ENCODE measurements at places on chromosomes 6 and 20.

DNA sequence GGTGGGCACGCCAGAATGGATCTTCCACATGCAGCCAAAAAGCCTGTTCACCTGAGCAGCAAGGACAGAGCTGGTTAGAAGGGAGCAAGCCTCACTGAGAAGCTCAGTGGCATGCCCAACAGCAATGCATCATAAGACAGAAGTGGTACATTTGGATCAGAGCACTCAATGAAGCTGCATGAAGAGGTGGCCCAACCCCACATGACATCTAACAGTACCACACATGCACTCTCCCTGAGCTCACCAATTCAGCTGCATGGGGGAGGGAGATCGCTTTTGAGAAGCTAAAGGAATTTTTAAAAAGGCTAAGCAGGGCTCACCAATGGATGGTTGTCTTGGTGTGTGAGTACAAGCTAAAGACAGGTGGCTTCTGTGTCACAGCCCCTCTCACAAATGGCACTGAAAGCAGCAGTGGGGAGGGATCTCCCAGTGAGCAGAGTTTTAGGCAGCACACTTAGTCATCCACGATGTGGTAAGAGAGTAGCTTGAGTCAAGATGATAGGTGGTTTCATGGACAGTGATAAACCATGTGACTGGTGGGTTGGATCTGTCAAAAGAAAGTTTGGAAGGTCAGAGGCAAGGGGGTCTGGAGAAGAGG is 166.6 kb upstream of the TAB2 start:
- no peak for DNase-seq

DNA sequence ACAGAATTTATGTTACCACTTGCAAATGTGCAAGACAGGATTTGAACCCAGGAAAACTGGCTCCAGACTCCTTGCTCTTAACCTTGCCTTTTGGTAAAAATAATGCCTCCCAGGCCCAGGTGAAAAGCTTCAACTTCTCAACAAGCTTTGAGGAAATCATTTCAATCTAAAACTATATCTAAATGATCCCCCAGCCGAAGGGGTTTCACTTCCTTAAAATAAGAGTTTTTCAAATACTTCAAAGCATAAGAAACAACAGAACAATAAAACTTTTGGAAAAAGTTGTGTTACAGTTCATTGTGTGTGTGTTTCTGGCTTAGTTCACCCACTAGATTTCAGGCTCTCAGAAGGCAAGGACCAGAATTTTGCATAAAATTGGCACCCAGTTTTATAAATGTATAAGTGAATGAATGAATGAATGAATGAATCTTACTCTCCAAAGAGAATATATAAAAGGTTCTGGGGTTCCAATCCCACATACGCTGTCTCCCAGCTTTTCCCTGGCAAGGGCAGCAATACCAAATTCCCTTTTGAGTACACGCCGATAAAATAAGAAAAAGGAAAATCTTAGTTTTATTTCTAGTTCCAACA is 5.4 kb downstream of the OR2H2 start:
- no peak for DNase-seq

DNA sequence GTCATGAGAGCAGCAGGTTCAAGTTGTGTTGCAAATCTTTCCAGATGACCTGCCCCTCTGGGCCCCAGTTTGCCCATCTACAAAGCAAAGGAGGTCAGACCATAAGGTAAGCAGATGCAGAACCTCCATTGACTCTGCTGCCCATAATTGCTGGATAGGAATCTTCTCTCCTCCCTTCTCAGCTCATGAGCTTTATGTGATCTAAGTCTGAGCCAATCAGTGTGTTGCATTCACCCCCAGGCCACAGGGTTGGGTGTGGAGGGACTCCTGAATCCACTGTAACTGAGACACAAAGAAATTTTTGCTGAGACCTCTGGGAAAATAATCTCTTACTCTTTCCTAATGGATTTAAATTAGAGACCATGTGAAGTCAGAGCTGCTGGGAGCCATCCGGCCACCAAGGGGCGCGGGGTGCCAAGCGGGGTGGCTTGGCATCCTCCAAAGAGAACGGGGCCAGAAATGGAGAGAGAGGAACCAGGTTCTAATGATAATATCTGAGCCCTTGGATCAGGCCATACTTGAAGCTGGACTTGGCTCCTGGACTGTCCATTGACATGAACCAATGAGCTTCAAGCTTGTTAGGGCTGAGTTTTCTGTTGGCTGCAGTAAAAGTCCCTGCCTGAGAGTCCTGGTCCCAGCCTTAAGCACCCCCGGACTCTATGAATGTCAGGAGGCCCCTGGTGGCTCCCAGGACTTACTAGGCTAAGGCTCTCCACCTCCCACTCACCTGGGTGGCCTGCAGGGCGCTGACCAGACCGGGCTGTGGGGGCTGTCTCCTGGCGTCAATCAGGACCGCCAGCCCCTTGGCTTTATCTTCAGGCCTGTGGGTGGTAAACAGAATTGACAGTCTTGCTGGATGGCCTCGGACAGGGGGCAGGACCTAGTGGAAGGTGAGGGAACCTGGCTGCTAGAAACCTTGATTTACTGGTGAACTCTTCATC is 32.8 kb downstream of the KIAA1755 start:
- DNase-seq, result no peak

GRCh38 chr6:26140254-26140966 is 53.2 kb downstream of the HFE start:
- no peak for DNase-seq

GRCh38 chr20:31722257-31723068 is at the start of gene BCL2L1:
TSS of gene BCL2L1 (minus strand) at chr20:31722868. CDS start at chr20:31722218, 650 bp downstream.
- DNase-seq, result peak; percentile 47

GRCh38 chr6:163354761-163355425 is 59.6 kb upstream of the QKI start:
- DNase-seq, result no peak

DNA sequence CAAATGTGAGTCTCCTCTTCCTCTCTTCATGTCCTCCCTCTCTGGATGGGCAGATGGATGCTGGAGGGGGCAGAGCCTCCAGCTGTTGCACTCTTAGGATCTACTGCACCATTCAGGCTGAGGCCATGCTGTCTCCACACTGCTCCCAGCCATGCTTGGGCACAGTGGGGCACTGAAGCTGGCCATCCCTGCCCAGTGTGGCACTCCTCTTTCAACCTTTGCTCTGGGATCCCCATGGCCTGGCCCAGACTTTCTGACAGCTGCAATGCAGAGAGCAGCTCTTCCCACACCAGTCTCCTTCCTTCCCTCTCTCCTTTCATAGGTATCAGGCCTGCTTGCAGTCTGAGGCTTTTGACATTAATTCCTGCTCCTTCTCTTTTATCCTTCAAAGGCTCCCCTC is 9.3 kb downstream of the KCNK17 start:
- DNase-seq, result no peak

DNA sequence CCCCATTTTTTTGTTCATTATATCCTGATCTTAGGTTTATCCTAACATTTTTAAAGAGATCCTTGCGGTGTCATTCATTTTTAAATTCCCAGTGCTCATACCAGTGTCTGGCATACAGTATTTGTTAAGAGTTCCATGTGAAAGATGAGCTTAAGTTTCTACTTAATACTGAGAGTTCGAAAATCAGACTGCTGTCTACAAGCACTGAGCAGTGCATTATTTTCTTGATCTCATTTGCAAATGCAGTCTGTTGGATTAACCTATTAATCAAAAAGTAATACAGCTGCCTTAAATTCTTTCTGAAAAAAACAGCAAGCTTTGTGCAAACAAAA is 663 bp downstream of the COQ3 start:
- DNase-seq, result no peak

DNA sequence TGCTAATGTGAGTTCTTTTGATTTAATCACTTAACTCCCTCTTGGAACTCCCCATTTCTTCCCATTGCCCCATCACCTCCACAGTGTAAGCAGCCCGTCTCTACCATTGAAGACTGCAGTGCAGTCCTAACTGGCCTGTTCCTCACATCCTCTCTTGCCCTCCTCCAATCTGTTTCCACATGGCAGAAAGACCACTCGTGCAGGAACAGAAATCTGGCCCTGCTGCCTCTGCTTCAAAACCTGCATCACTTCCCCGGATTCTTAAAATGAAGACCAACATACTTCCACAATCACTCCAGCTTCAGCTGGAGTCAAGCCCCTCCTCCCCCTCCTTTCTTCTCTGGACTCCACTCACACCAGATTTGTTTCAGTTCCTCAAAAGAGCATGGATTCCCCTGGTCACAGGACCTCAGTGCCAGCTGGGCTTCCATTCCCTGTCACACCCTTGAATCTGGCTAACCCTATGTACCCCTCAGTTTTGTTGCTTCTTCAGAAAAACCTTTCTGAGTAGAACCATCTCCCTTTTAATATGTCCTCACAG is 802.3 kb downstream of the MAFB start:
- no peak for DNase-seq

DNA sequence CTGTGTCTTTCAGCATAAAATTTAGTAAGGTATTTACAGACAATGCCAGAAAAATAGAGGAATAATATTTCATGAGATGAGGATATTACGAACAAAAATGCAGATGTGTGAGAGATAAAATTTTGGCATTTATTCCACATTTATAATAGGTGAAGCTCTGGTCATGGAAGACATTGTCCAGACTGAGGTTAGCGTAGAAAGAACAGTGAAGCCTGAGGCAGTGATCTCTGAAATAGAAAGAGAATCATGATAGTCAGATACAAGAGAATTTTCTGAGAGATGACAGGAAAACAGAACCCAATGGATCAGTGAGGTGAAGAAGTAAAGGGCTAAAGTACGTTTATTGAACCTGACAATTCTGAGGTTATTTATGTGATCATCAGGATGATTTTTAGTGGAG is 1155.9 kb upstream of the GJE1 start:
- no peak for DNase-seq

- DNase-seq, result no peak
These were observed 3.3 kb downstream of the RIN2 start for GRCh38 chr20:19761326-19761725.

DNA sequence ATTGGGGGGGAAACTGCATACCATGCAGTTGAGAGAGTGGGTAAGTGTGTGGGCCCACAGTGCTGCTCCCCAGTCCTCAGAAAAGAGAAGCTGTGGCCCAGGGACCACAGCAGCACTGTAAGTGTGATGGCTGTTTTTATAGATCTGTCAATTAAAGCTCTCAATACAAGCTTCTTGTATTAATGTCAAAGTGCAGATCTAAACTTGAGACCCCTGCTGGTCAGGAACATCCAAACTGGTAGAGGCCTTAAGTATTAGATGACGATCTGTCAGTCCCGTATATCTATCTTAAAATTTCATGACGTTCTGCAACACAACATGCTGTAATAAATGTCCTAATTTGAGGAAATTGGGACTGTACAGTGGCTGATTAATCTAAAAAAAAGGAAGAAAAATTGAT is 74.8 kb downstream of the TULP4 start:
- no peak for DNase-seq

DNA sequence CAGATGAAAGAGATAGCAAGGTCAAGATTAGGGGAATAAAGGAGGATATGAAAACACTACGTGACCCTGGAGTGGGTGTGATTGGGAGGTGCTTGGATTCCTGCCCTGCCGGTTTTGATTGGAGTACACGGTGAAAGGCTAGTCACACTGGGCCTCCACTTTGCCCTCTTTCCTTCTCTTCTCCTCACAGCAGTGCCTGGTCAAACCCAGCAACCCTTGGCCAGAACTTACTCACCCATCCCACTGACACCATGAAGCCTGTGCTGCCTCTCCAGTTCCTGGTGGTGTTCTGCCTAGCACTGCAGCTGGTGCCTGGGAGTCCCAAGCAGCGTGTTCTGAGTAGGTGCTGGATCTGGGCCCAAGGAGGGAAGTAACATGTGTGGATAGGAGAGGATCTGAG is at the start of gene WFDC13:
TSS of gene WFDC13 (plus strand) at position 166 of the 400 bp plus-strand sequence. CDS start at position 252, 86 bp downstream.
- no peak for DNase-seq

- DNase-seq, result no peak
These were observed 295.1 kb downstream of the PHACTR1 start for GRCh38 chr6:13011612-13012146.

- no peak for DNase-seq
These were observed 49.9 kb upstream of the TAGAP start for GRCh38 chr6:159094444-159095252.

DNA sequence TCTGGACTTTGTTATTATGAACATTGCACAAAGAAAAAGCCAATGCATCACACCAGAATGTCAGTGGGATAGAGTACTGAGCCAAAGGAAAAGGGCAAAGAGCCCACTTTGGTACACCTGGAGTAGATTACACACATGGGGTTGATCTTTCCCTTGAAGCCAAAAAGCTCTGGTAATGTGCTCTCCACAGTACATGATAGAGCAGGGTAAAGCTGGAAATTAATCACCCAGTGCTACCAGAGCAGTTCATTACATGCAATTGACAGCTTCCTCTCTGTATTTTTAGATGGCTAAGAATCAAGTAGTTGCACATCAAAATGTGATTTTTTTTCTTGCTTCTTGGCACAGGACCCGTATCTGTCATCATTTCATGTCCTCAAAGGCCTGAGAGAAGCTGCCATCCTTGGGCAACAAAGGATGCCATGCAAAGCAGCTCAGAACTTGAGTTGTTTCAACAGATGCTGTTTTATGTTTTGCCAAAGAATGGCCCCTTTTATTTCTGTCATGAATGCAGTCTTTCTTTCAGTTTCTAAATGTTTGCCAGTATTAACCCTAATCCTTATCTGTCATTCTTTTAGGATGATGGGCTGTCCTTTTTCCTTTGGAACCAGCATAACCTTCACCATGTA is 88.1 kb downstream of the HDGFL1 start:
- DNase-seq, result no peak
